ENCODE measurements at places on chromosomes 7 and 10. TPM values are rescaled to one million over a fixed set of nuclear protein-coding genes. Genes with fewer than 3 reads are reported as not detected.
A peak's percentile ranks its signal among the peaks of the same experiment; 100 is the strongest.

Gene TMEM196
- not detected for total RNA-seq

Gene OR6B1
- total RNA-seq, result not detected

Gene CYP3A4
- total RNA-seq, result 0.15 TPM

Gene RET
- 81.1 TPM for total RNA-seq

Gene CYP26C1
- 1.1 TPM for total RNA-seq

Gene SUV39H2
- total RNA-seq, result 21.9 TPM

Gene AGR2
- total RNA-seq, result 147 TPM

Gene SUN3
- 0.49 TPM for total RNA-seq

Gene NODAL
- not detected for total RNA-seq

Gene CSTF2T
- 20.8 TPM for total RNA-seq

Gene PRLHR
- total RNA-seq, result not detected

Gene CNTNAP2
- total RNA-seq, result 0.03 TPM

Gene TRA2A
- 106 TPM for total RNA-seq

GRCh38 chr7:115097175-115097671 is 175.3 kb downstream of the MDFIC start:
- no peak for DNase-seq

GRCh38 chr7:88115816-88116215 is 104.0 kb downstream of the SRI start:
- DNase-seq, result no peak

DNA sequence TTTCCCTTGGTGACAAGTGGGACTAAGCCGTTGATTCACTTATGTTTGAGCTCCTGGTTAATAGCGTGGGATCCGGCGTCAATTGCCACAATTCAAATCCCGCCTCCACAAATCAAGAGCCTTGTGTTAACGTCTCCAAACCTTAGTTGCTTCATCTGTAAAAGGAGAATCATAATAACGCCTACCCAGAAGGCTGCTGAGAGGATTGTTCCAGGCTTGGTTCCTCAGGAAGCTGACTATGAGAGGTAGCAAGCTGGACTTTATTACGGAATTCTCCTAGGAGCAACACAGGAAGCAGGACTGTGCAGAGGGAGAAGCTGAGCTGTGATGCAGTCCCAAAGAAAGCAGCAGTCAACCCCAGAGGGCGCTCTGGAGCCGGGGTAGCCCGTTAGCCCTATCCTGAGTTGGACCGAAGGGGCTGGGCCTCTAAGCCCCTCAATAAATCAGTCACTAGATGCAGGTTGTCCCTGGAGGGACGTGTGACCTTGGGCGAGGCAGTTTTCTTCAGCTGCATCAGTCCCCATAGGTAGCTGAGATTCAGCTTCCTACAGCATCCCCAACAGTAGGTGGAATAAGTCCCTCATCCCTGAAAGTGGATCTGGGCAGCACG is 6.9 kb upstream of the BAG3 start:
- no peak for DNase-seq

- DNase-seq, result no peak
Observed at GRCh38 chr7:117386110-117386706, 41.1 kb downstream of the ASZ1 start.

- DNase-seq, result no peak
Observed at GRCh38 chr7:159042581-159043101, 102.0 kb downstream of the VIPR2 start.

DNA sequence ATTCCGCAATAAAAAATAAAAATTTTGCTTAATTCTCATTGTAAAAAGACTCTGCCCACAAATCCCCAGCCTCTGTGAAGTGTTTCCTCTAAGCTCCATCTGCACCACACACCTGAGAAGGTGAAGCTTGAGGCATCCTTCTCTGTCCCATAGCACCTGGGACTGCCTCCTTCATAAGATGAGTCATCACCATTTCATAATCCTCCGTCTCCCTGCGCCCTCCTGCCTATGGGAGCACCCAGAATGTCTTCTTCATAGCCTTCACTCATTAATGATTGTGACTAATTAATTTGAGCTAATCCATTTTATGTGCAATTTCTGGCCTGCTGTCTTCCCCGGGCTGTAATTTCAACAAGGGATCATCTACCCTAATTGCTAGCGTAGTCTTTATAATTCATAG is 90.3 kb downstream of the WDR11 start:
- DNase-seq, result no peak

GRCh38 chr10:70684374-70684773 is 12.1 kb downstream of the ADAMTS14 start:
- no peak for DNase-seq

DNA sequence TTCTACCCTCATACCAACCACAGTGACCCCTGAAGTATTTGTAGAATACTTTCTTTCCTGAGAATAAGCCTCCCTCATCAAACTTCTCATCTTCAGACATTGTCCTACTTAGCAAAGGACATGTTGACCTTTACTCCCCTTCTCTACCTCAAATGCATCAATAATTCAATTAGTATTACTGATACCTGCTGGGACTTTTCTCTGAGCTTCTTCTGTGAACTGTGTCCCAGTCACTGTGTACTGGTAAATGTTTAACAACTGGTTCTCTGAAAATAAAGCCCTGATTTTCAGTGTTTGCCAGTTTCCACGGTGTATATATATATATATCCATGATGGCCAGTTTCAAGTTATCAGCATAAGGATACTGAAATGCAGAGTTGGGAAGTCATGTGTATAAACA is 12.2 kb downstream of the PANK1 start:
- no peak for DNase-seq

DNA sequence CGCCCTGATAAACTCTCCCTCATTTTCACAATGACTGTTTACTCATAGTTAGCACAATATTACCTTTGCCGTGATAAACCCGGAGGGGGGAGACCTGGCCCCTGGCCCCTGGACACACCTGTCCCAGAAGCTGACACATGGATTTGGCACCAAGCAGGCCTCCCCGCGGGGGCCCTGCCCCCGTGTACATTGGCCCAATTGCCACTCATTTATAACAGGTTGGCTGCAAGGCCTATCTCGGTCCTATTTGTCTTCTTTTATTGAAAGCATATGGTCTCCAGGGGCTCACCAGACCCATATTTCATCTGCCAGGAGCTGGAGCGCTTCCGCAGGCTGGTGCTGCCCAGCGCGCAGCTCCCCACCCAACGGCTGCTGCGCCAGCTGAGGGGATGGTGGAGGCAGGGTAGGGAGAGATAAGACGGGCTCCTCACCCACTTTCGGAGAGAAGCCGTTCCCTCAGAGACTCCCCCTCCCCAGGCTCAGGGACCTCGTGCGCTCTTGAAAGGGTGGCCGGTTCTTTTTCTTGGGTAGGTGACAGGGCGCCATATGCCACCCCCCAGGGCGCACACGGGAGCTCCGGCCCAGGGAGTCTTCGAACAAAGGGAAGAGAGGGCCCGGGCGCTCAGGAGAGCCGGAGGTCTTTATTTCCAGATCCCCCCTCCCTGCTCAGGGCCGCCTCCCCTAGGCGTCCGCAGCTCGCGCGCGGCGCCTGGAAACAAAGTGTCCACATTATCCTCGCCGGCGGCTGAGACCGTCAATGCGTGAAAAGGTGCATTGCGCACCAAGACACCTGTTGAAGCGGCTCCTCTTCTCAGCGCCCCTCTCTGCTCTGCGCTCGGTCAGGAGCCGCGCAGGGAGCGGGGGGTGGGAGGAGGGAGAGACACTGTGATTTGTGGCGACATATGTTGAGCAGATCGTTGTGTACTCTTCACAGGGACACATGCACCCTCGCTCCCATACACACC is 4.3 kb upstream of the NEUROG3 start:
- no peak for DNase-seq

- DNase-seq, result no peak
Observed at GRCh38 chr10:111565542-111565941, 488.7 kb downstream of the ADRA2A start.

DNA sequence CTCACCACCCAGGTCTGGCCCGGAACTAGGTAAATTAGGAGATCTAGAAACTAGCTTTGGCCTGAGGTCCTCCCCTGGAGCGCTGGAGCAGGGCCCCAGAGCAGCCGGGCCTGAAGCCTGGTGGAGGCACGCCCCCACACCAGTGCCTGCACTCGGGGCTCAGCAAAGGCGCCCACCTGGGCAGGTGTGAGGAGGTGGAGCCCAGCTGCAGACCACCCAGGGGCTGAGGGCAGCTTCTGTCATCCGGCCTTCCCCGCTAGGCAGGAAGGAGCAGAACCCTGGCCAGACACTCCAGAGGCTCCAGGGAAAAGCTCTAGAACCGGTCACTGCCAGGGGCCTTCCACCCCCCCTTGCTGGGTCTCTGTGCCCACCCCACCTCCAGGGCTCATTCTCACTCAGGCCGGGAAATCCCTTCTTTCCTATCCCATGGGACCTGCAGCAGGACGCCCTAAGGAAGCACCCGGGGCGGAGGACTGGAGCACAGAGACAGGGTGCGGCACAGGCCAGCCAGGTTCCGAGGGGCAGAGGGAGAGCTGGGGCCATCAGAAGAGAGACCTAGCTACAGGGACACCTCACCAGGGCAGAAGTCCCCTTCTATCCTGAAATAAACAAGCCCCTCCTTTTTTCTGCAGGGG is 161.2 kb downstream of the NRF1 start:
- no peak for DNase-seq

- DNase-seq, result no peak
Observed at GRCh38 chr10:88455831-88456230, 127.3 kb downstream of the RNLS start.

DNA sequence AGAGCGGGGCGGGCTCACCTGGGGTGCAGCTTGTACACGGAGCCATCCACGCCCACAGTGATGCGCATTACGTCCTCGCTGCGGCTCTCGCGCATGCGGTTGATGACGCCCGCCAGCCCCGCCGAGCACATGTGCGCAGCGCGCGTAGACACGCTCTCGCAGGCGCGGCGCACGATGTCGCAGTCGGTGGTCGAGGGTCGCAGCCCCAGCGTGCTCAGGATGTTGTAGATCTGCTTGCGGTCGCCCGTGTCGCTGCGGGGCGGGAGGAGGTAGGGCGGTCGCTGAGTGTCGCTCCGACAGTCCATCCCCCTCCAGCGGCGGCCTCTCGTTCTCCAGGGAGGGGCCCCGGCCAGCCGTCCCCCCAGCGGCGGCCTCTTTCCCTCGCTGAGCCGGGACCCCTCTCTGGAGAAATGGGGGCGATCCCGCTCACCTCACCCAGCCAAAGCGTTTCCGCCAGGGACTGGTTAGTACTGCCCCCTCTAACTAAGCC is 4.4 kb upstream of the MYL7 start:
- no peak for DNase-seq

- DNase-seq, result no peak
Observed at GRCh38 chr10:122240401-122240800, 30.7 kb upstream of the BTBD16 start.

- no peak for DNase-seq
Observed at GRCh38 chr10:92103376-92104090, 180.0 kb downstream of the BTAF1 start.

DNA sequence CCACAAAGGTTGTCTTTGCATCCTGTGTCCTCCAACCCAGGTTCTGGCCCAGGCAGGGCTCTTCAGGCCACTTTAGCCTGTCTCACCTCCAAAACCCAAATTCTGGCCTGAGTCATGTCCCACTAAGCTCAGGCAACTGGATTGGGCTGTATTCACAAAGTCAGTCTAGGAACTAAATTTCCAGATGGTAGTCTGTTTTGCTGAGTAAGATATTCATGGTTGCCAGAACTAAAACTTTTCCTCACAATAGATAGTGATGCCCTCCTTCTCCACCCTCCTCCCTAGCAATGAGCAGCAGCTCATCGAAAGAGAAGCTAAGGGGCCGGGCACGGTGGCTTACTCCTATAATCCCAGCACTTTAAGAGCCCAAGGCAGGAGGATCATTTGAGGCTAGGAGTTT is 2.9 kb upstream of the ZNF713 start:
- DNase-seq, result no peak

- peak; percentile 30 for DNase-seq
Observed at GRCh38 chr10:85603151-85603940, 763.2 kb downstream of the GRID1 start.

- no peak for DNase-seq
Observed at GRCh38 chr10:84202349-84202748, 8.0 kb downstream of the CDHR1 start.

DNA sequence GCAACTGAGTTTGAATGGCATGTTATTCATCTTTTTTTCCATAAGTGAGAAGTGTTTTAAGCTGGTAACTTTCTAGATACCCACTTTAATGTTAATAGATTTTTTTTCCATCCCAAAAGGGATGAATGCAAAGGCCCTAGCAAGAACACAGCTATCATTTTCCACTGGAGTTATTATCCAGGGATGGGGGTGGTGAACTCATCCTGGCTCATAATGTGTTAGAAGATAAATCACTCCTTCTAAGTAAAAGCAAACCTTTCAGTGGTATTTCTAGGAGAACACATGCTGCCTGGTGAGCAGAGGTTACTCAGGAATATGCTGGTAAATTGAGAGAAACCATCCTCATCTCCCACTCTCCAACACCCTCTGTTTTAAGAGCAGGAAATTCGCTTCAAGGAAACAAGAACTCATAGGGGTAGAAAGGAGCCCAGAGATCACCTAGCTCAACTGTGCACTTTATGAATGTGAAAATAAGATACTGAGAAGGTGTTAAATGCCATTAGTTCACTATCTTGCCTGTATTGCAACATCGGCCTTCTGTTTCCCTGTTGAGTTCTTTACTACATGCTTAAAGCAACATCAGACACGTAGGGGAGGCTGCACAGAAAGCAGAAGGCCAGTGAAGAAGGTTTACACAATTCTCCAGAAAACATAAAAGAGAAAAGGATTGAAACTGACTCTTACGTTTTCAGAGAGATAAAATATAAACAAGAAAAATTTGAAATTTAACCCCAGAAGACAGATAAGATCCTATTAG is 264.0 kb upstream of the PRKCQ start:
- DNase-seq, result no peak

DNA sequence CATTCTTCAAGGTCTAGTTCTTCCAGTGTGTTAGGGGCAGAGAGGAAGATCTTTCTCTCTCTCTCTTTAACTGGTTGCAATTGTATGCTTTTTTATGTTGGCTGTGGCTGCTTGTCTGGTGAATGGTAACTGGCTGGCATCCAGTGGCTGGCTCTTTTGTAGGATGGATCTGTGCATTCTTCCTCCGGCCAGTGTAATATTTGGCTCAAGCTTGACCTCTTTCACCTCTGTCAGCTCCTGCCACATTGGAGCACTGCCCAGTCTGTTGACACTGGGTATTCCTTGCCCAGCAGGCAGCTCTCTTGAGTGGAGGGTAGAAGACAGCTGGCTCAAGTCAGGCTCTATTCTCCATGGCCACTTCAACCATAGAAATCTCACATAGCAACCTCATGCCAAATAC is 528.3 kb downstream of the PHTF2 start:
- no peak for DNase-seq

GRCh38 chr10:75612904-75613684 is 181.7 kb downstream of the LRMDA start:
- DNase-seq, result no peak

DNA sequence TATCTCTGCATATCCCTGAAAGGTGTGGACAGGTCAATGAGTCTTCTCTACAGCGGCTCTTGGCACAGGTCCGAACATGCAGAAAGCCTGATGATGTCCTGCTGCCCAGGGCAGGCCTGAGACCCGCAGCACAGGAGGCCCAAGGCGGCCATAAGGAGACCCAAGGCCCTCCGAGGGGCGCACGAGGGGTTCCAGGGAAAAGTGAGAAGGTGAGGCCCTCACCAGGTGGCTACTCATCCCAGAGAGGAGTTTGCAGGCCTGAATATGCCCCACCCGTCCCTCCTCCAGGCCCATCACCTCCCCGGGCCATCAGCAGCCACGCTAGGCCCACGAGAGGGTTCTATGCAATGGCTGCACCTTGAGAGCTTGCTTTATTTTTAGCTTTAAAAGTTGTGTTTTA is 173.4 kb upstream of the RHEB start:
- no peak for DNase-seq
